ENCODE measurements at places on chromosomes 13 and 19.

DNA sequence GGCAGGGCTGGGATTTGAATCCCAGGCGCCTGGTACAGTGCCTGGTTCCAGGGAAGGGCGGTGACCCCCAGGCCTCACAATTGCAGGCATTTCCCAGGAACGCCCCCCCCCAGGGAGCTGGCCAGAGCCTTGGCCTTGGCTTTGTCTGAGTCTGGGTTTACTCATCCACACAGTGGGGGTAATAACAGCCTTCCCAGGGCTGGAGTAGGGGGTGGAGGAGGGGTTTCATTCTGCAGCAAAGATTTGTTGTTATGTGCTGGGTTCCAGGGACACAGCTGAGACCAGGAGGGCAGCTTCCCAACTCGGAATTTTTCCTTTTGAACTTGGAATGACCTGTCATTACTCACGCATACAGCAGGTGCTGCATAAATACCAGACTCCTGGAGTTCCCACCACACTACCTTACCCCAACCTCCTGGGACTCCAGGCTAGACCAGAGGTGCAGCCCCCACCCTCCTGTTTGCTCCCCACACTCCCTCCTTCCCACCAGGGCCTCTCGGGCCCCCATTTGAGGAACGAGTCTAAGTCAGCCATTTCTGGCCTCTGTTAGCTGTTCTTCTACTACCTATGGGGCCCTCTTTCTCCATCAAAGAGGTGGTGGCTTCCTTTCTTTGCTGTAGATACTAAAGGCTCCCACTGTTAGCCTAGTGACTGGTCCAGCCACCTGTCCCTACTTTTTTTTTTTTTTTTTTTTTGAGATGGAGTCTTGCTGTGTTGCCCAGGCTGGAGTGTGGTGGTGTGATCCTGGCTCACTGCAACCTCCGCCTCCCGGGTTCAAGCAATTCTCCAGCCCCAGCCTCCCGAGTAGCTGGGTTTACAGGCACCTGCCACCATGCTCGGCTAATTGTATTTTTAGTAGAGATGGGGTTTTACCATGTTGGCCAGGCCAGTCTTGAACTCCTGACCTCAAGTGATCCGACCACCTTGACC lies 1.6 kb upstream of the ADAMTS10 start:
- DNase-seq: no peak

DNA sequence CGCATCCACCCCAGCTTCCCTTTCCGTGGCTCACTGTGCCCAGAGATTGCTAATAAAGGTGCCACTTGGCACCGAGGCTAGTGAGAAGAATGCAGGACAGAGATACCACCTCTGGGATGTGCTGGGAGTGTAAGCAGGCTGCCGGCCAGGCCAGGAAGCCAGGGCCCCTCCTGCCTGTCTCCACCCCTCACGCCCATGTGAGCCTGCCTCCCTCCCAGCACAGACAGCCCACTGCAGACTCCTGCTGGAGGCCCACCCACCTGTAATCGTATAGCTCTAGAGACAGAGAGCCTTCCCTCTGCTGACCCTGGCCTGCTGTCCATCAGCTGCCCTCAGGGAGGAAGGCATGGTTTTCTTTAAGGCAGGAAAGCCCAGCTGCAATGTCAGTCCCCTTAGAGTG lies 13.9 kb downstream of the VSTM2B start:
- no peak for DNase-seq

DNA sequence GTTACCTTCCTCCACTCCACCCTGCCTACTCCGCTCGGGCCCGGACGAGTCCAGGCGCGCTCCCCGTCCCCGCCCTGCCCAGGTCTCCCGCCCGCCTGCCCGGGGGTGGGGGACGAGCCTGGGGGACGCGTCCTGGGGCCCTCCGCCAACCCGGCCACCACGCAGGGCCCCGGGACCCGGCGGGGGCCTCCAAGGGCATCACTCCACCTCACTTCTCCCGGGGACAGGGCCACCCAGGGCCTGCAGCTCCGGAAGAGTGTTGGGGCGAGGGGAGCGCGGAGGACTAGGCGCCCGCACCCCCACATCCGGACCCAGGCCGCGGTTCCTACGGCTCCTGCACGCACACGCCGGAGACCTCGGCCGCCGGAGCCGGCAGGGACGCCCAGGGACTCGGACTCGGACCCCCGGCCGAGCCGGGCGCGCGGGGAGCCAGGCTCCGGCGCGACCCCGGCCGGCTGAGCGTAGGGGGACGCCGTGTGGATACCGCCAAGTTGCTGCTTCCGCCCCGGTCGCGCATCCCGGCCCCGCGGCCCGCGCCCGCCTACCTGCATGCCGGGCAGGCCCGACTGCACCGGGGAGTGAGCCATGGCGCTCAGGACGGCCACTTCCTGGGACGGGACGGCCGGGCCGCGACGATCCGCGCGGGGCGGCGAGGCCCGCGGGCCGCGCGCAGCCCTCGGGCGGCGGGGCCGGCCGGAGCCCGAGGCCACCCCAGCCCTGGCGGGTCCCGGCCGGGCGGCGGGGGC lies 534 bp downstream of the STK24 start:
- peak; percentile 19 for DNase-seq

DNA sequence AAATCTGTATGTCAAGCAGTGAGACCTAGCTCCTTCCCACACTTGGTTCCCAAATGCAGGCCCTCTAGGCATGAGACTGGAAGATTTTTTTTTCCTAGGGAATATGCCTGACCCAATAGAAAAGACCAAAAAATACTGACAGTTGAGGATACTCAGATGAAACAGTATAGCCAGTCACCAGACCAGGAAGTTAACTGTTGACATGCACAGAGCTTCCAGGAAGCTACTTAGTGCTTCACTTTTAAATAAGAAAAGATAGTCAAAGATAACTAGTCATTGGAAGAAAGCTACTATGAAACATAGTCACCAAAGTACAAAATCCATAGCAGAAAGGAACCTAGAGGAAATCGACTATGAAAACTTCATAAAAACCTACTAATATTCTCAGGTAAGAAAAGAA lies 32.3 kb downstream of the BRCA2 start:
- no peak for DNase-seq

GRCh38 chr19:46428239-46429135 lies at the start of gene PNMA8C:
Gene PNMA8C, minus strand, starts transcription at chr19:46428936. Its CDS starts 577 bp downstream, at chr19:46428359.
- peak; percentile 81 for DNase-seq

- no peak for DNase-seq
Observed at GRCh38 chr13:66673401-66673800, 556.7 kb downstream of the PCDH9 start.

GRCh38 chr13:45847554-45848224 lies 3.9 kb downstream of the SIAH3 start:
- DNase-seq: no peak

DNA sequence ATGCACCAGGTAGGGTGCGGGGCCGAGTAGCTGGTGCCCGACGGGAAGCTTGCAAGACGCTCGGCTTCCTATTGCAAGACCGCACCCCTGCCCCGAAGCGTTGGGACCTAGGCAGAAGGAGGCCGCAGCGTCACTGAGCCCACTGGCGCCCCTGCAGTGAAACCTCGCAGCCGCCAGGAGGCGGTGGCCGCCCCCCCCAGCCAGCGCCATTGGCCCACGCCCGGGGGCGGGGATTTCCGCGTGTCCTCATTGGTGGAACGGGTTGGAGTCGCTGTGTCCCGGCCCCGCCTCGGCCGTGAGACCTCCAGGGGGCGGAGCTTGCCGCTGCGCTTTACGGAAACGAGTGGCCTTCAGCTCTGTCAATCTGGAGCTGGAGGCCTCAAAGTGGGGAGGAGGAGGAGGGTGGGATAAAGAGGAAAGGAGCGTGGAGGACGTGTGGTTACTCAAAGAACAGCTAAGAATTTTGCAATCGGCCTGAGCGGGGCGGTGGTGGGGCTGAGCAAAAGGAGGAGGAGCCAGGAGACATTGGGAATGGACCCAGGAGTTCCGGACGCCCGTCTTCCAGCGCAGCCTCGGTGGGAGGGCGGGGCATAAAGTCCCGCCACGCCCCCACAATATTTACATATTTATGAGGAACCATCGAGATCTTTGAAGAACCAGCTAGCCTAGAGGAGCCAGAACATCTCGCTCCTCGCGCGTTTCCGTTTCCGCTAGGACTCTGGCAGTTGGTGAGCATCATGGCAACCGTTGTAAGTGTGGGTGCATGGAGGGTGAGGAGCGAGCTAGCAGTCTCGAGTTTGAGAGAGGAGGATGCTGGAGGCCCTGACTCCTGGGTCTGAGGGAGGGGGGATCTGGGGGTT lies at the start of the genes GYS1 and RUVBL2:
GYS1 (minus strand) TSS at position 135 of the 860 bp plus-strand sequence. CDS start 197 bp downstream, outside the sequence.
RUVBL2 (plus strand) TSS at position 713 of the 860 bp plus-strand sequence; CDS start at position 738, 25 bp downstream.
- DNase-seq: peak; percentile 98

- DNase-seq: no peak
Observed at GRCh38 chr13:33119856-33120543, 103.8 kb downstream of the KL start.

GRCh38 chr13:40530961-40531360 lies 135.5 kb downstream of the FOXO1 start:
- no peak for DNase-seq

DNA sequence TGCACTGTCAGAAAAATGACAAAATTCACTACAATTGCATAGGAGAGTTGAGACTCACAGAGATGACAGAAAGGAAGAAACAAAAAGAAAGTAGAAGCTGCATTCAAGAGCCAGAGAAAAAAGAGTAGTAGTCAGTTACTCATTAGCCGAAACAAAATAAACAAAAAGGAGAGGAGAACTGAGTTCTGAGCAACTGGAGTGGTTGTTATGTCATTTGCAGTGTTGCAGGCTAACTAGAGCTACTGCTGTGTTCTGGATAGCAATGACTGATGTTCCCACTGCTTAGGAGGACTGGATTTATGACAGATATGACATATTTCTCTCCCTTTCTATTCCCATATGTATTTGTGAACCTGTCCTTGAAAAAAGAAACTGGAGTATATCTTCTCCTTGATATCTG lies 482.6 kb downstream of the RFC3 start:
- no peak for DNase-seq

Measured in neural crest cell (in vitro differentiated cells).